ENCODE measurements at places on chromosomes 7 and 10.

GRCh38 chr7:80498481-80499349 is 13.1 kb downstream of the GNAT3 start:
- no peak for DNase-seq

DNA sequence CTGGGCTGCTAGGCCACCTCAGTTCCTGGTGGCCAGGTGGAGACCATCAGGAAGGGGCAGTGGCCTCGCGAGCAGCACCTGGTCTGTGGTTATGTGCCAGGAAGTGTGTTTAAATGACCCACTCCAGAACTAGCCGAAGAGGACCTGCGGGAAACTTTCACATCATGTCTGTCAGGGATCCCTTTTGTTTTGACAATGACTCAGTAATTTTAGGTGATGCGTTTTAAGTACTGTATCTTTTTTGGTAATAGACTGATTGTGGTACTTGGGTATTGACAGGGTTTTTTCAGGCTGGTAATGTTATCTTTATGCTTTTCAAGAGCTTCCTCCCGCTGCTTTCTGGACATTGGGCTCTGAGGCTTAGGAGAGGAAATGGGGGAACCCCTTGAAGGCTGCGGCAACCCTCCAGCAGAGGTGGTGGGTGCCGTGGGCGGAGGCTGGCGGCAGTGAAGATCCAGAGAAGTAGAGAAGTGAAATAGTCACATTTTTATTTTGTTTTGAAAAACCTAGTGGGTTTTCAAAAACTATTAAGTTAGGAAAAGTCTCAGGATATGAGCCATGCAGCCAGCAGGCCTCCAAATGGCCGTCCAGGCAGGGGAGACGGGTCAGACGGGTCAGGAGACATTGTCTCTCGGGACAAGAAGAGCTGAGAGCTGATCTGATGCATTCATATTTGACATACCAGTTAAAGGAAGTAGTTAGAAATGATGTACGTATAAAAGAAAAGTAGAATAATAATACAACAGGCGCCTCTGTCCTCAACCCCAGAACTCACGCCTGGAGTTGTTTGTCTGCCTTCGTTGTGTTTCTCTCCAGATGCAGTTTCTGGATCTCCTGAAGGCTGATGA is 27.7 kb downstream of the PPP2R2D start:
- no peak for DNase-seq

DNA sequence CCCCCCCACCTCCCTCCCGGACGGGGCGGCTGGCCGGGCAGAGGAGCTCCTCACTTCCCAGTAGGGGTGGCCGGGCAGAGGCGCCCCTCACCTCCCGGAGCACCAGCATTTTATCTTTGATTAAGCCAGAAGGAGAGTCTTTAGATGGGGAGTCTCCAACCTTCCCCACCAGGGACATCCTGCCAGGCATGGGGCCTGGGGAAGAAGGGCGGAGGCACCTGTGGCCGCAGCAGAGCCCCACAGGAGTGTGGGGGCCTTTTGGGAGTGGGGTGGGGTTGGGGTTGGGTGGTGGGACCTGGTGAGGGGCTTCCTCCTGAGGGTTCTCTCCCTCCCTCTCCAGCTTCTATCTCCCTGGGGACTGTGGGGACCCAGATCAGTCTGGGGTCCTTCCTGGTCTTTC is 18.2 kb downstream of the ZNF783 start:
- DNase-seq: no peak

DNA sequence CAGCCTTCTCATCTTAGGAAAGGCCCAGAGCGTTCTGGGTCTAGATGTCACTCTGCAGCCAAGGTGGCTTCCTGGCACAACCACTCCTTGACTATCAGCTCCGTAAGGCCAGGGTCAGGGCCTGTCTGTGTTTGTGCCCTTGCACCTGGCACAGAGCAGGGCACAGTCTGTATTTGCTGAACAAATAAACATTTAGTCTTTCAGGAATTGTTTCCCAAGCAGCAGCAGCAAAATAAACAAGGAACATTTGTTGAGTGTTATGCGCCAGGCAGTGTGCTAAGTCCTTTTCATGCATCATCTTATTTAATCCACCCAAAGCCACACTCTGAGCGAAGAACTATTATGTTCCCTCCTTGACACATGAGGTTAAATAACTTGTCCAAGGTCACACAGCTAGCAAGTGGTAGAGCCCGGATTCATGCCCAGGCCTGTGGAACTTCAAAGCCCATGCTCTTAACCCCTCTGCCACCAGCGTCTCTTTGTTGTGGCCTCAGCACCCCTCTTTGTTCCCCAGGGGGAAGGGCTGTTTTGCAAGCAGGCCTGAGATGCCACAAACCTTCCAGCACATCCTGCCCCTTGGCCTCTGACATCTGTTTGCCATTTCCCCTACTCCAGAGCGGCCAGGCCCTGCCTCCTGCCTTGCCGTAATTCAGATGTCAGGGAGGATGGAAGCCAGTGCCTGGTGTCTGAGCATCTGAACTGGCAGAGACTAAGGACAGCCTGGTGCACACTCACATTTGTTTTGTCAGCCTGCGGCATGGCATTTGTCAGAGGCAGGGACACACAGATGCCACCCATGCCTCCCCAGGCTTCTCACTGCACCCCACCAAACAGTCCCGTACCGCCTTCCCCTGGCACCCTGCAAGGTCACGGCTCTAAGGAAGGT is 325.8 kb upstream of the ZMIZ1 start:
- no peak for DNase-seq

GRCh38 chr10:97795886-97796285 is 24.1 kb upstream of the SFRP5 start:
- DNase-seq: no peak

DNA sequence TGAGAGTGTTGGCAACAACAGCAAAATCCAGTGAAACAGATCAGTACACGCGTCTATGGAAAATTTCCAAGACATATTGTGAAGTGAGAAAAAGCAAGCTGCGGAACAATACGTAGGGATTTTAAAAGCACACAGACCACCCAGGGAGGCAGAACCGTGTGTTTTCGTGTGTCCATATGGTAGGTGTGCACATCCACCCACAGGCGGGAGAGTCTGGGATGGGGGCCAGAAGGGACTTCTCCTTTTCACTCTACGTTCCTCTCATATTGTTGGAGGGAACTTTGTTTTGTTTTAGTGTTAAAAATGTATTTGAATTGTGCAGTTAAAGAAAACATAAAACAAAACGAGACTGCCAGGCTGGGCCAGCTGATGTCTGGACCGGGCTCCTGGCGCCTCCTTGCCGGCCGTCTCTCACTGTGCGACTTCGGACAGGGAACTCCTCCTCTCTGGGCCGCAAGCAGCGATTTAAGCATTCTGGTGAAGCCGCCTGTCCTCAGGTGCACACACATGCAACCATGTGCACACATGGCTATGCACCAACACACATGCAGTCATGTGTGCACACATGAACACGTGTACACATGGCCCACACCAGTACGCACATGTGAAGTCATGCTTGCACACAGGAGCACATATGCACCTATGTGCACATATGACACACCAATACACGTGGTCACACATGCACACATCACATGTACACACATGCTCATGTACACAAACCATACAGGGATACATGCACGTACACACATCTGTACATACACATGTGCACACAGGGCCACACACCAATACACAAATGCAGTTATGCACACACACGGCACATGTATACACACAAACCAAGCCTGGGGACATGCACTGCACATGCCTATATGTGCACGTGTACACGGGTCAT is 141.1 kb downstream of the ELFN1 start:
- peak; percentile 54 for DNase-seq
